ENCODE measurements at places on chromosomes 2 and 18. TPM values are rescaled to one million over a fixed set of nuclear protein-coding genes. Genes with fewer than 3 reads are reported as not detected.

GRCh38 chr18:24414349-24415003, 12.0 kb upstream of the IMPACT start:
- DNase-seq, result no peak

DNA sequence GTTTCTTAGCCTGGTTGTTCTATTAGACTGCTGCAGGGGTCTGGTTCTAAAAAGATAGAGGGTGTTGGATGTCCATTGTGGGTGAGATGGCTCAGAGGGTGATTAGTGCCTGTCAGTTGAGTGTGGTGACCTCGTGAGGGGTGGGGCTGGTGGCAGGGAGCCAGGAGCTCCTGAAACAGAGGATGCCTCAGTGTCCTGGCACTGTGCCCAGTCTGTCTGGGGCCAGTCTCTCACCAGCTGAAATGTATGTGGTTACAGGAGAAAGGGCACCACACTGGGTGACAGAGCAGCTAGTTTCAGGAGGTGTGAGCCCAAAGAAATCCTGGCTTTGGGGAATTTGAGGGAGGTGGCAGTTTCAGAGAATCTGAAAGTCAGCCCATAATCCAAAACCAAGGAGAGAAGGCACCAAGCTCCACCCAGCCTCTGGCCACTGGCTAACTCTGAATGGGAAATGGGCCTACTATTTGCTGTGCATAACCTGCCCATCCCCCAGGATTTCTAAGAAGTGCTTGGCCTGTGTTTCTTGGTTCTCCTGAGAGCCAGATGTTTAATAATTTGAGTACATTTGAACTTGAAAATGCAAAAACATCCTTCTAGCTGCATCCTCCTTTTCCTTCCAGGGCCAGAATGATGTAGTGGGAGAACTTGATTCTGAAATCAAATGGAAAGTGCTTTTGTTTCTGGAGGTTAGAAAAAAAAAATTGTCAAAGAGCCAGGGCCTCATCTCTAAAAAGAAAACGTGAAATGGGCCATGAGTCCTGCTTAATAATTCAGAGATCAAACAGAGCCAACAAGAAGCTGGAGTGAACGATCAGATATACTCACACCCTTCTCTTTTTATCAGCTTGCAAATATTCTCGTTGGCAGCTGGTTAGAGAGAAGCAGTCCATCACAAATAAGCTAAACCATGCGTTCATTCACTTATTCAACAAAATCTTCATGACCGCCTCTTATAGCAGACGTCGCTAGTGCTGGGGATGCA, 92.3 kb downstream of the B3GNT2 start:
- no peak for DNase-seq

GRCh38 chr2:167945660-167946368, 301.6 kb downstream of the STK39 start:
- DNase-seq, result no peak

DNA sequence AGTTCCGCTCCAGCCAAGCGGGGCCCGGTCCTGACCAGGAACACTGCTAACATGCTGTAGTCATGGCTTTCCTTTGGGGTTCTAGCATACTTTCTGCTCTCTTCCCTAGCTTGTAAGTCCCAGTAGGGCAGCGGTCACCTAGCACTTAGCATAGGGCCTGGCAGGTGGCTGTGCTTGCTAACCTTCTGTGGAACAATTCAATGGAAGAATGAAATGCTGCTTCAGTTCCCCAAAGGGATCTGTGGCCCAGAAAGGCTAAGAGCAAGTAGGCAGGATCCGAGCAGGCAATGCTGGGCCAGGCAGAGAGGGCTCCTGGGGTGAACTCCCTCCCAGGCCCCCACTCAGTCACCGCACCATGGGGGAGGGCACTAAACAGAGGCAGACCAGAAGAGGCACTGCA, 266.8 kb downstream of the CELF4 start:
- DNase-seq, result no peak

DNA sequence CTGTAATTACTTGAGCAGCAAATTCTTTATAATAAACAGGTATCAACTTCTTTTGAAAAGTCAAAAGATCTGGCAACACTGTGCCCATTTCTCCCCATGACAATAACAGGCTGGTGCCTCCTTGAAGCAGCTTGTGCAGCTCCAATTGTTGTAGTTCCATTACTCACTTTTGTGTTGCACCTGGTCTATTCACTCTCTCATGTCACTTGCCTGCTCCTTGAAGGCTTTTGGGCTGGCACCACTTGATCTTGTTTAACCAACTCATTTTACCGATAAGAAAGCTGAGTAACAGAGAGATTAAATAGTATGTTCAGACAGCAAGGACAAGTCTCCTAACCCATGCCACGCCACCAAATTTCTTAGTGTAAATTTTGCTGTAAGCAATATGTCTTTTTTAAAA, 314.5 kb downstream of the OSR1 start:
- DNase-seq, result no peak

- no peak for DNase-seq
Measured at GRCh38 chr2:121335294-121336290, 50.6 kb upstream of the TFCP2L1 start.

DNA sequence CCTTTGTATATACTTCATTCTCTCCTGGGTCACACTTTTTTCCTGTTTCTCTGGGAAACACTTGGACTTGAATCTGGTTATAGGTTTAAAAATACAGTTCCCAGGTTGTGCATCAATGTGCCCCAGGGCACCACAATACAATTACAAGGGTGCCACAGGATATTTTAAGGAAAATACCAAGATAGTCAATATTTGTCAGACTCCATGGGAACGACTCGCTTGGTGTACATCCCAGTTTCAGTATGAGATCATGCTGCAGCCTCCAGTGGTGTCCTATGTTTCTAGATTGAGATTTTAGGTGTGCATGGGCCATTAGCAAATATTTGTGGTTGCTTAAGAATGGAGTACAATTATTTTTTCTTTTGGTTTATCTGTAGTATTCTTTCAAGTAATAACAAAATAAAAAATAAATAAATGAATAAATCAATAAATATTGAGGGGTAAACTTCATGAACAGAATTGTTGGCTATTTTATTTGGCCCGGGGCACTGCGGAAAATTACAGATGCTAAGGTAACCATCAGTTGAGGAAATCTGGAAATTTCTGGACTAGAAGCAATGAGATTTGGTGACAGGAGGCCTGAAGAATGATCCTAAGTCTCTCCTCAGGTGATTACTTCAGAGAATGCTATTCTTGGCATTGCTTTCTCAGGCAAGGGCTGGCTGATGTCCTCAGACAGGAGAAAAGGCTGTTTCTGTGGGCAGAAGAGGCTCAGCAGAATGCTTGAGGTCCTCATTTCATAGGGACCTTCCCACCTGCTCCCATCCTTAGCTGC, 649.3 kb upstream of the SOX11 start:
- no peak for DNase-seq

DNA sequence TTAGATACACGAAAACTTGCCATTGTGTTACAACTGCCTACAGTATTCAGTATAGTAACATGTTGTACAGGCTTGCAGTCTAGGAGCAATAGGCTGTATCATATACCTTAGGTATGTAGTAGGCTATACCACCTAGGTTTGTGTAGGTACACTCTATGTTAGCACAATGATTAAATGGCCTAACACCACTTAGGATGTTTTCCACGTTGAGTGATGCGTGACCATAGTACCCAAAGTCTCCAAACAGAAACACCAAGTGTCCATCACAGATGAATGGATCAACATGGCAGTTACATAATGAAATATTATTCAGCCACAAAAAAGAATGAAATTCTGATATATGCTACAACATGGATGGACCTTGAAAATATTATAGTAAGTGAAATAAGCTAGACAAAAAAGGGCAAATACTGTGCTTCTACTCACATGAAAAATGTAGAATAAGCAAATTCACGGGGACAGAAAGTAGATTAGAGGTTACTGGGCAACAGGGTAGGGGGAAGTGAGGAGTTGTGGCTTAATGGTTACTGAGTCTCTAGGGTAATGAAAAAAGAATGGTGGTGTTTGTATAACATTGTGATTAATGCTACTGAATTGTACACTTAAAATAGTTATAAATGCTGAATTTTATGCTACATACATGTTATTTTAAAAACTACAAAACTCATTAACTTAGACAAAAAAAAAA, 62.6 kb downstream of the TMEM131 start:
- no peak for DNase-seq

DNA sequence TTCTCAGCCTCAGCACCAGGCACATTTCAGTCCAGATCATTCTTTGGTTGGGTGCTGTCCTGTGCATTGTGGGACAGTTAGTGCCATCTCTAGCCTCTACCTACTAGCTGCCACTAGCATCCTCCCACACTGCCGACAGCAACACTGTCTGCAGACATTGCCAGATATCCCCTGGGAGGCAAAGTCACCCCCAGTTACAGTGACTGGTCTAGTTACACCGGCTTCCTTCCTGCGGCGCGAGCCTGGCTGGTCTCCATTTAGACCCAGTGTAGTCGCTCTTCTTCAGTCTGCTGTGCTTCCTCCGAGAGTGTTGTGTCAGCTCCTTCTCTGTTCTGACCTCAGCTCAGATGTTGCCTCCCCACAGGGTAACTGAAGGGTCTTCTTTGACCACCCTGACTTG, 283.1 kb downstream of the PHLPP1 start:
- DNase-seq, result no peak

GRCh38 chr18:59704146-59704545, 6.9 kb upstream of the CCBE1 start:
- DNase-seq, result no peak

- DNase-seq, result no peak
Measured at GRCh38 chr2:19111354-19111753, 247.1 kb downstream of the OSR1 start.

GRCh38 chr2:30239308-30239985, 8.1 kb downstream of the LBH start:
- DNase-seq, result peak; percentile 60

GRCh38 chr2:96893289-96894150, 23.6 kb upstream of the SEMA4C start:
- DNase-seq, result no peak

DNA sequence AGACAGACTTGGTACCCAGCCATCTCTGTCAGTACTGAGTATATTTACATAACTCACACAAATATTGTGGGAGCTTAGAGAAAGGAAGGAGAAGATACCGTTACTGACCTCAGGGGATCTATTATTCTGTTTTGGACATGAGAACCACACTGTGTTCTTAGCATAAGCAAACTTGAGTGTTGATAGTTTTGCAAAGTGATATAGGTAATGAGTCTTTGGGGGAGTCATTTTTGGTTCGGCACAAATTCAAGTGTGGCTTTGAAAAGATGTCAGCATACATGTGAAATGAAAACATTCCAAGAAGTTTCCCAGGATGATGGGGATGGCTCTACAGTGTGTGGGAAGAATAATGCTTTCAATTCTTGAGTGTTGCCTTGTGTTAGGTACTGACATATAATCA, 24.1 kb downstream of the SMARCAL1 start:
- DNase-seq, result no peak

DNA sequence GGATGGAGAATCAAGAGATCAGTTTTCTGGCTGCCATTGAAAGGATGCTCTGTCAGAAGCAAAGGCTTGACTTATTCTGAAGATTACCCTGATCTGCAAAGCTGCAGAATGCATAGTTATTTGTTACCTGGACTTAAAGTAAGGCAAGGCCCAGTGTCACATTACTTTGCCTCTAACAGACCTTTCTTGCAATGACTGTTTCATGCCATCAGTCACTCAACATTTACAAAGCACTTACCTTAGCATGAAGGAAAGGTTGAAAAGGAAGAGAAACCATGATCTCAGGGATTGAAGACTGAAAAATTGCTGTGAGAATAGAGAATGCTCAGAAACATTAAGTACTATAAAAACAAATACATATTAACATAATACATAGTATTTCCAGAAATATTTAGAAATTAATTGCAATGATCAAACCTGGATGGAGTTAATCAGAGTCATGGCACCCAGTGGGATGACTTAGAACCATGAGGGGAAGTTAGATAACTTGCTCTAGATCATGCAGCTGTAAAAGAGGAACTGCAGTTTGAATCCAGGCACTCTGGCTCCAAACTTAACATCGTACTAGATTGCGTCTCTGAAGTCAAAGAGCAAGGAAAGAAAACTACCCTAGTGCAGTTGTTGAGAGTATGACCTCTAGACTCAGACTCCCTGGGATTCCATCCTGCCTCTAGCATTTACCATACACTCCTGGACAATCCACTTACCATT, 26.5 kb upstream of the FAM117B start:
- no peak for DNase-seq

- DNase-seq, result no peak
Measured at GRCh38 chr2:240392948-240393830, 42.3 kb upstream of the GPC1 start.

Gene RTP5
- polyA plus RNA-seq, result not detected

Gene KIF1A
- polyA plus RNA-seq, result 9.8 TPM

Gene DPP10
- 12.1 TPM for polyA plus RNA-seq

Gene C1QL2
- polyA plus RNA-seq, result not detected

Measured in right renal pelvis (tissue), 4 donors.